Stimulated activated CD8-positive, alpha-beta memory T cell treated with anti-CD3 and anti-CD28 coated beads, Interleukin-4, amount 100 ng/mL, for 4 hours (primary cell): ENCODE measurements at places on chromosomes 4 and X.

- no peak for DNase-seq
Measured at GRCh38 chrX:40938423-40938822, 146.8 kb upstream of the USP9X start.

GRCh38 chr4:2598511-2599303 is 62.3 kb downstream of the FAM193A start:
- DNase-seq: no peak

- DNase-seq: no peak
Measured at GRCh38 chr4:39528061-39528465, 824 bp upstream of the UGDH start.

- no peak for DNase-seq
Measured at GRCh38 chrX:132144061-132144460, 16.2 kb upstream of the FRMD7 start.

DNA sequence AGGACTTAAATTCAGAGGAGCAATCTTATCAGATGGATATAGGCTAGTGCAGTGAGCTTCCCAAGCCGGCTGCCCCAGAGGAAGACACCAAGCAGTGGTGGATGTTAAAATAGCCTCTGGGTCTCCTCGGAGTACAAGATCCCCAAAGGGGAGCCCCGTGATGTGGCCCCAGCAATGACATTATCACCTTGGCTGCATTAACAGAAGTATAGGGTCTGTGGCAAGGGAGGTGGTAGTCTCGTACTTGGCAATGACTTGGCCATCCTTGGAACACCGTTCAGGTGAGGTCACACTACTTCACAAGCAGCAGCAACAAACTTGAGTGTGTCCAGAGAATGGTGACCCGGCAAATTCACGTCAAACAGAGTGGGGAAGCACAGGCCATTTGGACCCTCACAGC is 67.8 kb downstream of the PSAPL1 start:
- DNase-seq: no peak

DNA sequence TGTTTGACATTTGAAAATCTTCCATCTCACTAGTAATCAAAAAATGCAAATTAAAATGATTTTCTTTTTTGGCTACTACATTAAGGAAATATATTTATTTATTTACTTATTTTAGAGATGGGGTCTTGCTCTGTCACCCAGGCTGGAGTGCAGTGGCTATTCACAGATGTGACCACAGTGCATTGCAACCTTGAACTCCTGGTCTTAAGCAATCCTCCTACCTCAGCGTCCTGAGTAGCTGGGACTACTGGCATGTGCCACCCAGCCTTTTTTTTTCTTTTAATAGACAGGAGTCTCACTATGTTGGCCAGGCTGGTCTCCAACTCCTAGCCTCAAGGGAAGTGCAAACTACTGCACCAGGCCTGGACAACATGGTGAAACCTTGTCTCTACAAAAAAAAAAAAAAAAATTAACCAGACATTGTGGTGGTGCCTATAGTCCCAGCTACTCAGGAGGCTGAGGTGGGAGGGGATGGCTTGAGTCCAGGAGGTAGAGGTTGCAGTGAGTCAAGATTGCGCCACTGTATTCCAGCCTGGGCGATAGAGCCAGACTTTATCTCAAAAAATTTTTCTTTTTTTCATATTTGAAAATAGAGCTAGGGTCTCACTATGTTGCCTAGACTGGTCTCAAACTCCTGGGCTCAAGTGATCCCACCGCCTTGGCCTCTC is 4.4 kb upstream of the SMIM14 start:
- no peak for DNase-seq

GRCh38 chr4:102061133-102061532 is 270.6 kb downstream of the BANK1 start:
- DNase-seq: no peak

- no peak for DNase-seq
Measured at GRCh38 chr4:73661646-73662119, 41.4 kb upstream of the RASSF6 start.

- DNase-seq: no peak
Measured at GRCh38 chrX:68234171-68234910, 199.0 kb downstream of the OPHN1 start.

DNA sequence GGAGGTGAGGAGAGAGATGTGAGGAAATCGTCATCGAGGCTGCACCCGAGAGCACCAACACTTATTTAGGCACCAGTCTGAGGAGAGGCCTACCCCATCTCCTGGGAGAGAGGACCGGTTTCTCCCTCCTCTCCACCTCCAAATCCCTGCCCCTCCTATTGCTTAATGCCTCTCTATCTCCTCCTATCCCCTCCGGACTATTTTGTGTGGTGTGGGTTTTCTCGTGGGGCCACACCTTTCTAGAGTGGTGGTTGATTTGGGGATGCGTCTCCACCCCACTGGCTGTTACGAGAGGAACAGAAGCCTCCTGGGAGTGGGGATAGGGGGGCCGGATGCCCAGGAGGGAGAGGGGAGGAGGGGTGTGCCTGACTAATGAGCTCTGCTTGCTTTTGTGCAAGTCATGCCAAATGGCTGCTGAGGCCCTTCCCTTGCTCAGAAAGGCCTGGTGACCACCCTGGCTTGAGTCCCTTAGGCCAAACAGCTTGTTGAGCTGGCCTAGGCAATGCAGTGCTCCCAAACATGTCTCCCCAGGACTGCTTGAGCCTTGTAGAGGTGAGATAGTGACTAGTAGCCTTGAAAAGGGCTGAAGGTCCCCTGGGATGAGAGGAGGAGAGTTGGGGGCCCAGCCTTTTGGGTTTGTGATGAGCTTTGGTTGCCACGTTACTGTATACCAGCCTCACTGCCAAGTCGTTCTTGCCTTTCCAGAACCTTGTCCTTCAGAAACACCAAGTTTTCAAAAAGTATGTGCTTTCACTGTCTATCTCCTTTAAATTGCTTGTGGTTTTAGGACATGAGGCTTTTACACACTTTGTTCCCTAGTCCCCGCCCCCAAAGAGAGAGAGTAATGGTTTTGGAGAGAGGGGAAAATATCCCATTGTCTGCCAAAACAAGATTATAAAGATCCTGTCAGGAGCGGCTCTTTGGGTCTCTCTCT is 1.2 kb downstream of the MSN start:
- no peak for DNase-seq
